ENCODE measurements at places on chromosomes 16 and 17.

- DNase-seq: no peak
Measured at GRCh38 chr16:75012380-75013081, 13.7 kb downstream of the ZNRF1 start.

- no peak for DNase-seq
Measured at GRCh38 chr16:797120-797420, 3.5 kb downstream of the GNG13 start.

GRCh38 chr17:9208381-9209105 is 187.2 kb downstream of the NTN1 start:
- no peak for DNase-seq

GRCh38 chr16:23146877-23147601 is 2.2 kb downstream of the USP31 start:
- no peak for DNase-seq

DNA sequence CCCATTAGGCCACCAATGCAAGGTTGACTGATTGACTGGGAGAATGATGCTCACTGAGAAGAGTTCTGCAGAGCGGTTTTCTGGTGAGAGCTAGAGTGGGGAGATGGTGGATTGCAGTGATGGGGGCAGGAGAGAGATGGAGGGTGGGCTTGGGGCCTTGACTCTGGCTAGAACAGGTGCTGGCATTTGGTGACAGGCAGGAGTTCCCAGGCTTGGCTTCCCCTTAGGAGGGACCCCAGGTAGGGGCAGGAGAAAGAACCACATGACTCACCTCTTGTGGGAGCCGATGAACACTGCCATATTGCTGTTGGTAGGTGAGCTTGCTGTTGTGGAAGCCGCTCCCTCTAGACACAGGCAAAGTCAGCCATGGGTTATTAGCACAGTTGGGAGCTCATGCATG is 8.0 kb downstream of the CD300LB start:
- DNase-seq: no peak

- no peak for DNase-seq
Measured at GRCh38 chr16:83701494-83701893, 106.3 kb upstream of the HSBP1 start.

GRCh38 chr16:70738083-70738977 is 52.5 kb upstream of the MTSS2 start:
- no peak for DNase-seq

DNA sequence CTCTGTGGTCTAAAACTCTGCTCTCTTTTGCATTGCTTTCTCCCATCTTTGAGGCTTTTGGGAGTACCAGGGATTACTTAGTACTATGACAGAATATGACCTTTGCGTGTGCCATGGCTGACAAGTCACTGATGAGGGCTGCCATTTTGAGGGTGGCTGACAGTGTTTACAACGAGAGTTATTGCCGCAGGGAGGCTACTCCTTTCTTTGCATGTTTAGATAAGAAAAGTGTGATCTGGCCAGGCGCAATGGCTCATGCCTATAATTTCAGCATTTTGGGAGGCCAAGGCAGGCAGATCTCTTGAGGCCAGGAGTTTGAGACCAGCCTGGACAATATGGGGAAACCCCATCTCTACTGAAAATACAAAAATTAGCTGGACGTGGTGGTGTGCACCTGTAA is 77.5 kb downstream of the GSG1L start:
- DNase-seq: no peak

DNA sequence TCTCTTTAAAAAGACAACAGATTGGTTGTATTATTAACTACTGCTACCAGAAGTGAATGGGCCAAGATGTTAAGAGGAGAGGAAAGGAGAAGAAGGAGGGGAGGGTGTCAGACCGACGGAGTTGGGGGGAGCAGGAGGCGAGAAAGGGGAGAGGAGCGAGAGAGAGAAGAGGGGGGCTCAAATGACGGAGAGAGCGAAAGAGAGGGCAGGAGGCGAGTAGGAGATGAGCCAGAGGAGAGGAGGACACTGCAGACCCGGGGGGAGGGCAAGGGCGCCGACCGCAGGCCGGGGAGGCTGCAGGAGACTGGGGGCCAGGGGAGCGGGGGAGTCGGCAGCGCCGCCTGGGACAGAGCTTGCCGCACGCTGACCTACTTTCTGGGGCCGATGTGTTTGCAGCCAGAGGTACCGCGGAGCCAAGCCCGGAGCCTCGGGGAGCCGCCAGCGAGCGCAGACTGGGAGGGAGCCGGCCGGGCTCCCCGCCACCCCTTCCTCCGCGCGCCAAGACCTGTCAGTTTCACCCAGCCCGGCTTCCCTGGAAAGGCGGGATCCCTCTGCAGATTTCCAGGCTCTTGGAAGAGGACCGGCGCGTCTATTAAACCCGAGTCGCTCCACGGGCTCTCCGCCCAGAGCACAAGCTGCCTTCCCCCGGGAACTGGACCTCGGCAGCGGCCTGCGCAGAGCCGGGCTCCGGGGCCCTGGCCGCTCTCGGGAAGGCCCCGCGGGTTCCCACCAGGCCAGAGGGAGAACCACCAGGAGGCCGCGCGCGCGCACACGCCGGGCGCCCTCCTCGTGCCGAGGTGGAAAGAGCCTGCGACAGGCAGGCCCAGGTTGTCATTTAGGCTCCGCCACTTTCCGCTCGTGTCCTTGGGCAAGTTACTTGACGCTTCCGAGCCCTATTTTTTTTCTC is 74.6 kb downstream of the CMC2 start:
- DNase-seq: no peak

- no peak for DNase-seq
Measured at GRCh38 chr17:79176792-79177601, 102.4 kb downstream of the ENGASE start.

- DNase-seq: no peak
Measured at GRCh38 chr17:59368218-59368857, 36.9 kb downstream of the YPEL2 start.

DNA sequence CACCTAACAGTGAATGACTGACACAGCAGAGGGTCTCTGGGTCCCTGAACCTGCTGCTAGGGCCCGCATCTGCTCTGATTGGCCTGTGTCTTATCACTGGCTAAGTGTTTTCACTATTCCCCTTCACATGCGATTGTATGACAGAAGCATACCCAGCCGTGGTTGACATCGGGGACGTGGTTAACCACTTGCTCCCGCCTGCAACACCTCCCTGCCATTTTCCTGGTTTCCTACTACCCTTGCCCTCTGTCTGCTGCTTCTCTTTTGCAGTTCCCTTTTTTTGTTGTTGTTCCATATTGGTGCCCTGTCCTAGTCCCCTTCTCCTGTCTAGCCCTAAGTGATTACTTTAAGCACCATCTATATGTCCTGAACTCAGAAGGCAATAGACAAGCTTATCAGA is 177.0 kb downstream of the RGS9 start:
- no peak for DNase-seq

- DNase-seq: no peak
Measured at GRCh38 chr17:50904518-50905459, 38.6 kb upstream of the TOB1 start.

- no peak for DNase-seq
Measured at GRCh38 chr17:82876602-82877379, 37.0 kb upstream of the ZNF750 start.

GRCh38 chr16:22849517-22849916 is 35.6 kb downstream of the HS3ST2 start:
- no peak for DNase-seq

- DNase-seq: no peak
Measured at GRCh38 chr16:4208341-4208751, 33.5 kb downstream of the SRL start.

GRCh38 chr17:55496094-55496881 is 15.0 kb downstream of the SMIM36 start:
- DNase-seq: no peak

DNA sequence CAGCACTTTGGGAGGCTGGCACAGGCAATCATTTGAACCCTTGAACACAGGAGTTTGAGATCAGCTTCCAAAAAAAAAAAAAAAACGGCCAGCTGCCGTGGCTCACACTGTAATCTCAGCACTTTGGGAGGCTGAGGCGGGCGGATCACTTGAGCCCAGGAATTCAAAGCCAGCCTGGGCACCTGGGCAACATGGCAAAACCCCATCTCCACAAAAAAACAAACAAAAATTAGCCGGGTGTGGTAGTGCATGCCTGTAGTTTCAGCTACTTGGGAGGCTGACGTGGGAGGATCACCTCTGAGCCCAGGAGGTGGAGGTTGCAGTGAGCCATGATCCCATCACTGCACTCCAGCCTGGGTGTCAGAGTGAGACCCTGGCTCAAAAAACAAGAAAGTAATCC is 39.0 kb downstream of the GRB2 start:
- no peak for DNase-seq

GRCh38 chr16:23357761-23358290 is 55.7 kb downstream of the SCNN1B start:
- DNase-seq: no peak

DNA sequence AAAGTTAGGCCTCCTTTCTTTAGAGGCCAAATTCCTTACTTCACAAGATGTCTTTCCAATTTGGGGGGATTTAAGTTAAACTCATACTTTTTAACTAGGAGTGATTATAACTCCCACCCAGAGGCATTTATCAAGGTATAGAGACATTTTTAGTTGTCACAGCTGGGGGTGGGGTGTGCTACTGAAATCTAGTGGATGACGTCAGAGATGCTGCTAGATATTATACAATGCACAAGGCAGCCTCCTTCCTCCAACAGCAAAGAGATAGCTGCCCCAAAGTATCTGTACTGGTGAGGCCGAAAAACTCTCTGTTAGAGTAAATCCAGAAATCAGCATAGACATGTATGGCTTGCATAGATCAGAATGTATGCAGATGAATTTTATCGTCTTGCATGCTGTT is 324.0 kb downstream of the HS3ST4 start:
- DNase-seq: no peak

- DNase-seq: no peak
Measured at GRCh38 chr17:4236456-4236855, 27.3 kb downstream of the ANKFY1 start.

- DNase-seq: no peak
Measured at GRCh38 chr17:37849617-37849972, 74.6 kb upstream of the TBC1D3K start.

GRCh38 chr17:30380643-30381339 is 2.1 kb downstream of the CPD start:
- DNase-seq: no peak

- no peak for DNase-seq
Measured at GRCh38 chr17:45702666-45703266, 81.4 kb upstream of the CRHR1 start.

- no peak for DNase-seq
Measured at GRCh38 chr17:42214156-42214555, 19.9 kb upstream of the GHDC start.

- DNase-seq: no peak
Measured at GRCh38 chr16:1653023-1653422, 25.1 kb upstream of the JPT2 start.

DNA sequence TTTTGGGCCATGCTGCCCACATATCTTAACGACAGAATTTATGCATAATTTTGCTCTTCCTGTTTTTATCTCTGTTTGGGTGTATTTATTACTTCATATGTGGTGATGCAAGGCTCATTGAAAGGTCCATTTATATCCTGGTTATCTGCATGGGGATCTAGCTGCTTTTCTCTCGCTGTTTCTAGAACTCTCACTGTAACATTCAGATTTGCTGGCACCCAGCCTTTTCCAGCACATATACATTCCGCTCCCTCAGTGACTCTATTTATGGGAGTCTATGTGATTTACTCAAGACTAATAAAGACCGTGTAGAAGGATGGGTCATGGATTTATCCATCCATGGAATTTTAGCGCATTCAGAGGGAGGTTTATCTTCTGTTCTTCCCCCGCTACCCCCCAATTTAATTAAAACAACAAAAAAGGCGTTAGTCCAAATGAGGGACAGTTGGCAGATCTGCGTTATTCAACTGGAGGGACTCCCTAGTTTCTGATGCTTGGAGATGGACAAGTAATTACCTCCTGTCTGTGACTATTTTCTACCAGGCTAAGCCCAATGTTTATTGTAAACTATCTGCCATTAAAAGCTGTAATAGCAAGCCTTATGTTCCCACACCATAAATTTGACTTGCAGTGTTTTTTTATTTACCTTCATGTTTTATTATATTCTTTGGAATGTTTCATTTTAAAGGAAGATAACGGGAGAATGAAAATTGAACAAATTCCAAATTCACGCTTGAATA is 19.8 kb upstream of the MARCHF10 start:
- DNase-seq: no peak

- DNase-seq: no peak
Measured at GRCh38 chr16:87498324-87499188, 5.7 kb upstream of the ZCCHC14 start.

GRCh38 chr16:50310308-50311133 is 44.2 kb downstream of the ADCY7 start:
- DNase-seq: no peak

DNA sequence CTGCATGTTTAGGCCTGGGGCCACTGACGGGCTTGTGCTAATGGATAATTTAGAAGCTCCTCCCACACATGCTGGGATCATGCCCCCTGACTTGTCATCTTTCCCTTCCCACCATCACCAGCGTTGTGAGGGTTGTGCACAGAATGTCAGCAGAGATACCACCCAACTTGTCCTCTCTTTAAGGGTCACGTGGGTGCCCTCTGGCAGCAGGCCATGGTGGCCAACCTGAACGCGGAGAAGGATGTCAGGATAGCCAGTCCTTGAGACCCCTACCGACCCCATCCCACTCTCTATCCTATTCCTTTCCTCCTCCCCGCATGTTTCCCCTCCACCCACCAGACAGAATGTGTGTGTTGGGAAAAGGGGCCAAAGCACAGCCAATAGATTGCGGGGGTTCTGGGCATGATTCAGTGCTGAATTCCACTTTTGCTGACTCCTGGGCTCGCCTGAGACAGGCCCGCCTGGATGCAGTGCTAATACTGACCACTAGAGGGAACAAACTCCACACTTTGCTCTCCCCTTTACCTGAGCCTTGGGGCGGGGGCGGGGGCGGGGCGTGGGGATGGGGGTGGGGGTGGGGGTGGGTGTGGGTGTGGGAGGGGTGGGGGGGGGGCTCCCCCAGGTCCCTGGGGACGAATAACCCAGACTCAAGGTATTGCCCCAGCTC is at the start of gene GH2:
Gene GH2 (minus strand): TSS at position 10 of the 667 bp plus-strand sequence. CDS start 143 bp downstream, outside the sequence.
- peak; percentile 20 for DNase-seq

GRCh38 chr16:13957197-13958078 is 37.5 kb downstream of the ERCC4 start:
- no peak for DNase-seq

DNA sequence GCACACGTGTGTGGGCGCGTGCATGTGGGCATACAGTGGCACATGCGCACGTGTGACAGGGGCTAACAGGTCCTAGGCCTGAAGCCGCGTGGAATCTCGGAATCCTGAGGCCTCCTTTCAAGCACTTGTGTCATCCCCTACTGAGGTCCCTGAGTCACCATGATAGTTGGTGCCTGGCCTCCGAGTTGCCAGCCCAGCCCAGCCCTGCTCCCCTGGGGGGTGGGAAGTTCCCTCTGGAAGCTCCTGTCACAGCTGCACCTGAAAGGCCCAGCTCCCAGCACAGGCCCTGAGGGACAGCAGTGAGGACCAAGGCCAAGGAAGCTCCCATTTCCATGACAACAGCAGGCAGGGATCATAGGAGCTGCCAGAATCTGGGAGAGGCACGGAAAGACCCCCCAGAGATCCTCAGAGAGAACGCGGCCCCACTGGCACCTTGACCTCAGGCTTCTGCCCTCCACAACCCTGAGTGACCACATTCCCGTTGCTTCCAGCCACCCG is 35.4 kb upstream of the ENPP7 start:
- DNase-seq: no peak
